ENCODE measurements at places on chromosomes 2 and 18. TPM values are rescaled to one million over a fixed set of nuclear protein-coding genes. Genes with fewer than 3 reads are reported as not detected.

TYW5 gene
- 19.2 TPM for total RNA-seq

UGT1A4 gene
- total RNA-seq: not detected

EDAR gene
- 0.66 TPM for total RNA-seq

RTKN gene
- total RNA-seq: 28.9 TPM

SULT1C2 gene
- total RNA-seq: 3.9 TPM

AMER3 gene
- 11.8 TPM for total RNA-seq

SLC4A3 gene
- 9.8 TPM for total RNA-seq

NT5DC4 gene
- total RNA-seq: 0.22 TPM

ADRA2B gene
- total RNA-seq: 1.9 TPM

IL36B gene
- not detected for total RNA-seq

TNFAIP6 gene
- 7.2 TPM for total RNA-seq

NEU2 gene
- not detected for total RNA-seq

CDK5R2 gene
- 16.2 TPM for total RNA-seq
